ENCODE measurements at places on chromosomes 1 and 21. TPM values are rescaled to one million over a fixed set of nuclear protein-coding genes. Genes with fewer than 3 reads are reported as not detected.

OR6K3 gene
- polyA plus RNA-seq, result 0.06 TPM

DNA sequence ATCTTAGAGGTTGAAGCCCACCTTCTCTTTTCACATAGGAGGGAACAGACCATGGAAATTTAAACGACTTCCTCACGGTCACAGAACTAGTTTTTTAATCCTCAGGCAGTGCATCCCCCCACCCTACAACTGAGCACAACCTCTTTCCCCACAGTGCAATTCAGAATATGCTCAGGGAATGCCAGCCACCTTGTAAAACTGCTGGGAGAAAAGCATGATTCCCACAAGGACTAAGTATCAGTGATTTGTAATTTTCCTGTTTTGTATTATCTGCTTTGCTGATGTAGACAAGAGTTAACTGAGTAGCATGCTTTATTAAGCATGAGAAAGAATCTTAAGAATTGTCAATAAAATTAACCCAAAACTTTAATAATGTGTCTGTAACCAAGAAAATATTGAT lies 23.8 kb downstream of the TMEM50A start:
- DNase-seq, result no peak

- peak; percentile 18 for DNase-seq
Observed at GRCh38 chr1:21115098-21115760, 61.5 kb downstream of the EIF4G3 start.

ETS2 gene
- polyA plus RNA-seq, result 64.7 TPM

- DNase-seq, result peak; percentile 22
Observed at GRCh38 chr21:36889401-36889800, 77.1 kb downstream of the HLCS start.

- no peak for DNase-seq
Observed at GRCh38 chr1:241857131-241857530, 9.1 kb downstream of the EXO1 start.

DNA sequence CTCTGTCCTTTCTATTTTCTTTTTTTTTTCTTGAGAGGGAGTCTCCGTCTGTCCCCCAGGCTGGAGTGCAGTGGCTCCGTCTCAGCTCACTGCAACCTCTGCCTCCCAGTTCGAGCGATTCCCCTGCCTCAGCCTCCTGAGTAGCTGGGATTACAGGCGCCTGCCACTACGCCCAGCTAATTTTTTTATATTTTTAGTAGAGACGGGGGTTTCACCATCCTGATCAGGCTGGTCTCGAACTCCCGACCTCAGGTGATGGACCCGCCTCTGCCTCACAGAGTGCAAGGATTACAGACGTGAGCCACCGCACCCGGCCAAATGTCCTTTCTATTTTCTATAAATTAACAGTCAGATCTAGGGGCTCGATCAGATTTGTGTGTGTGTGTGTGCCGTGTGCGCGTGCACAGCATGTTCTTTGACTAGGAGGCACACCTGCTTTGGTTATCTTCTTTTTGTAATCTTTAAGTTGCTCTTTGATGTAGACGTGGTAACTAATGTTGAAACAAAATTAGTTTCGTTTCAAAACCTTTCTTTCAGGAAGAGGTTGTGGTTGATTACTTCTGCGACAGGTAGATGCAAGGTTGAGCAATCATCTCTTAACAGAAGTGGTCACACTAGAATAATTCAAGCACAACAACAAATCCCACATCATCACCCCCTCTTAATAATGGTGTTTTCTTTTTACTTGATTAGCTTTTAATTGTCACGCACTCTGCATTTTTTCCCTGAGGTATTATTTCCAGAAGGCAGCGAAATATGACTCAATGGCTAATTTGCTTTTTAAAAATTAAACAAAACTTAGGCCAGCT lies 779 bp upstream of the DEGS1 start:
- no peak for DNase-seq

DNA sequence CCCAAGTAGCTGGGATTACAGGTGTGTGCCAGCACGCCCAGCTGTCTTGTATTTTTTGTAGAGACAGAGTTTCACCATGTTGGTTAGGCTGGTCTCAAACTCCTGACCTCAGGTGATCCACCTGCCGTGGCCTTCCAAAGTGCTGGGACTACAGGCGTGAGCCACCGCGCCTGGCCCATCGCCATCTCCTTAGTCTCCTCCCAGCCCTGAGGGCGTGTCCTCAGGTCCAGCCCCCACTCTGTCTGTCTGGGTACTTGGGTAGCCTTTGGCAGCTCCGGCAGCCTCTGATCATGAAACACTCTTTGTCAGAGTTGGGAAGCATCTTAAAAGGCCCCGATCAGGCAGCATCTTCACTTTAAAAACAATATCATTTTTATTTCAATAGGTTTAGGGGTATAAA lies 90.3 kb upstream of the DISP3 start:
- DNase-seq, result no peak

- DNase-seq, result no peak
Observed at GRCh38 chr1:204959836-204960235, 83.2 kb upstream of the CNTN2 start.

GRCh38 chr1:86149591-86149990 lies 7.0 kb downstream of the COL24A1 start:
- no peak for DNase-seq

DNA sequence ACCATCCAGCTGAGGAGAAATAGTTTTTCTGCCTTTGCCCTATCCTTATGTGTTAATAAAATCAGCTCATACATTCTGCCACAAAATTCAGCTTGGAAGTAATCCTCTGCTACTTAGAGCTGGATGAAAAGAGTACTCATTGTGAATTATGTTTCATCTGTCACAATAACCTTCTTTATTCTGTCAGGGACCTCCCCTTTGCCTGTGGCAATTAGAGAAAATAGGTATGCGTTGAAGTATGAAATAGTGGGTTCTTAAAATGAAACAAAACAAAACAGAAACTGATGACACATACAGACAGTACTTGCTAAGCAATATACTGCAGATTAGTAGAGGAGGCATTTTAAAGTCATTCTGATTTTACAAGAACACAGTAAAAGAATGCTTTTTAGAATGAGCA lies 578.5 kb downstream of the USP25 start:
- no peak for DNase-seq

- peak; percentile 71 for DNase-seq
Observed at GRCh38 chr1:9198538-9199361, 35.8 kb upstream of the H6PD start.

DNA sequence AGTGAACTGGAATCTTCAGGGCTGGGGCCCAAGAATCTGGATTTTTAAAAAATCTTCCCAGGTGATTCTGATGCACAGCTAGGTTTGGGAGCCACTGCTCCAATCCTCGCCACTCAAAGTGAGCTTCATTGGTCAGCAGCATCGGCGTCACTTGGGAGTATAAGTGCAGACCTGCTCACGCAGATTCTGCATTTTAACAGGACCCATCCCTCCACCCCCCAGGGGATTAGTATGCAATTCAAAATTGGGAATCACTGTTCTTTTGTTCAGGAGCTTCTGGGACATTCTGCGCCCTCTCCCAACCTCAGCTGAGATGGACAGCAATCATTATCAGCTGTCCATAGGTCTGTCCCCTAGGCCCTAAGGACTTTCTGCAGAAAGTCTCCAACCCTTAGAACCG lies 53.5 kb downstream of the LGR6 start:
- no peak for DNase-seq

Data from lung (tissue), 17 donors.